LoVo (cell line): ENCODE measurements at places on chromosomes 13 and 19.
A peak's percentile ranks its signal among the peaks of the same experiment; 100 is the strongest.

DNA sequence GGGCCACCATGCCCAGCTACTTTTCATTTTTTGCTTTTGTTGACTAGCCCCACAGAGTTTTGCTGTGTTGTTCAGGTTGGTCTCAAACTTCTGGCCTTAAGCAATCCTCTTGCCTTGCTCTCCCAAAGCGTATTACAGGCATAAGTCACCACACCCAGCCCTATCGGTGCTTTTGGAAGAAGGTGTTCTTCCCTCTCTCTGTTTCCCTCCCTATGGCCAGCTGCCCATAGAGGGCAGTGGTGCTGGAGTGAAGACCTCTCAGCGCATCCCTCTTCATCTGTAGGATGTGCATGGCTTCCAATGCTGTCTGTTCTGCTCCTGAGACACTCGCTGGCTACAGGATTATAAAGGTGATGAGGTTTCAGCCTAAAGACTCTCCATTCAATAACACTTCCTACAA lies 1.3 kb upstream of the CD22 start:
- DNase-seq, result no peak

DNA sequence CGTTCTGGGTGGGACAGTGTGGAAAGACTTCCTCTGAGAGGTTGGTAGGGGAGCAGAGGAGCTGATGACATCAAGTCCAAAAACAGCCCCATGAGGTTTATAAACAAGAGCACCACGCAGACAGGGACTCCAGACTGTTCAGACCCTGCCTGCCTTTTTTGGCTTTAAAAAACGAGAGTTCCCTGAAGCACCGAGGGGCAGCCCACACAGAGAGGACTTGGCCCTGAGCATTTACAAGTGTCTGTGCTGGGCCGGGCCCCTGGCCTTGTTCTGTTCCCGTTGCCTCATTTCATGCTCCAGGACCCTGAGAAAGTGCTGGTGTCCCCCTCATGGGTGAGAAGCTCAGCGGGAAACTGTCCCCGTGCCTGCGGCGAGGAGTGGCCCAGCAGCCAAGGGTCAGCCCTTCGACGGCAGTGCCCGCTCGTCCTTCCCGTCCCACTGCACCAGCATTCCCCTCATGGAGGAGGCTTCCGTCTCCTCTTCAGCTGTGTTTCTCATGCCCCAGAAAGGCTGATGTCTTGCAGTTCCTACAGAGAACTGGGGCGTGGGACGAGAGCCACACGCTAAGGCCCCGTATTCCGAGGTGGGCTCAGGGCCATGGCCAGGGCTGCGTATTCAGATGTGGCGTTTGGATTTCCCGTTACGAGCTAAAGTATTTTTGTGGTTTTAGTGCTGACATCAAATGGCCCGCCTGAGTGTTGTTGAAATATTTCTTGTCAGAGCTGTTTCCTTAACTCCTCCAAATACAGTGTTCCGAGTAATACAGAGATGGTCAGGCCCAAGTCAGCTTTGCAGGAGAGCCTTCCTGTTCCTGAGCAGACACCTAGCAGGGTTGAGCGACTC lies 93.5 kb downstream of the ATP11A start:
- no peak for DNase-seq

DNA sequence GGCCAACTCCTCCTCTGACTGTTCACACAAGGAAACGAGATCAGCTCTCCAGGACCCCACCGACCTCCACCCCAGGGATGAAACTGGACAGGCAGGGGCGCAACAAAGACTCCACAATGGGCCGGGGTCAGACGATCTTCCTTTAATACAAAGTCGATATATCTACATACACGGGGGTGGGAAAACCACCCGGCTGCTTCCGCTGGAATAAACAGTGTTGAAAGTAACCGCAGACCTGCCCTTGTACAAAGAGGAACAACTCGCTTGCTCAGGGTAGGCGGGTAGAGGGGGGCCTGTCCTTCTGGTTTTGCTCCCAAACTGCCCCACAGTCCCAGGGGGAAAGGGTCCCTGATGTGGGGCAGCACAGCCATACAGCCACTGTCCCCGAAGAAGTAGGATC lies 135.2 kb downstream of the PTPRS start:
- no peak for DNase-seq

- DNase-seq, result no peak
Observed at GRCh38 chr19:46574533-46574932, 26.6 kb upstream of the CALM3 start.

- no peak for DNase-seq
Observed at GRCh38 chr13:44927968-44928367, 61.3 kb downstream of the NUFIP1 start.

GRCh38 chr13:32736648-32737047 lies 150.4 kb downstream of the PDS5B start:
- DNase-seq, result no peak

GRCh38 chr13:39682788-39683187 lies 27.3 kb downstream of the COG6 start:
- no peak for DNase-seq

DNA sequence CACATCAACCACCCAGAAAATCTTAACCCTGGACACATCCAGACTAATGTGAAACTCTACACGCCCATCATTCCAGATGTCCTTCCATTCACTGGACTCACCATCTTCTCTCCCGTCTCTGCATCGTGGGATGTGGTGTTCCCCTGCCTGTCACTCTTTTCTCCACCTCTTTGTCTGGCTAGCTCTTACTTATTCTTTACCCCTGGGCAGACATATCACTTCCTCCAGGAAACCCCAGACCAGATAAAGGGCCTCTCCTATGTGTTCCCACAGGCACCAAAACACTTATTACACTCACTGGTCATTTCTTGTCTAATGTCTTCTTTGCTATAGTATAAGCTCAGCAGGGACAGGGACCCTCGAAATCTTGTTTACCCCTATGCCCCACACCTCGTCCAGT lies 109.3 kb upstream of the IPO5 start:
- DNase-seq, result no peak

DNA sequence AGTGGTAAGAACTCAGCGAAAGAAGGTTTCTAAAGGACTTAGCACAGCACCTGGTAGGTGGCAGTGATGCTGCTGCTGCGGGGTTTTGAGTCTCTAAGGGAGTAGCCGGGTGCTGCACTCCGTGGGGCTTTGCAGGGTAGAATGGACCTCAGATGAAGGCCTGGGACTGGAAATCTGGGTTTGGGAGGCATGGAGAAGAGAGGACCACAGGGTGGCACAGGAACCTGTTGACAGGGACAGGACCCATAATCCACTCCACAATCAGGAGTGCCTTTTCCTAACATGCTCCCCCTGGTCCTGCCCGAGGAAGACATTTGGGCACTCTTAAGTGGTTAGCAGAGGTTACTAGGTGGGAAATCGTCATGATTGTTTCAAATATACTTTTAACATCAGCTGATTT lies 29.8 kb downstream of the TDRD12 start:
- no peak for DNase-seq

DNA sequence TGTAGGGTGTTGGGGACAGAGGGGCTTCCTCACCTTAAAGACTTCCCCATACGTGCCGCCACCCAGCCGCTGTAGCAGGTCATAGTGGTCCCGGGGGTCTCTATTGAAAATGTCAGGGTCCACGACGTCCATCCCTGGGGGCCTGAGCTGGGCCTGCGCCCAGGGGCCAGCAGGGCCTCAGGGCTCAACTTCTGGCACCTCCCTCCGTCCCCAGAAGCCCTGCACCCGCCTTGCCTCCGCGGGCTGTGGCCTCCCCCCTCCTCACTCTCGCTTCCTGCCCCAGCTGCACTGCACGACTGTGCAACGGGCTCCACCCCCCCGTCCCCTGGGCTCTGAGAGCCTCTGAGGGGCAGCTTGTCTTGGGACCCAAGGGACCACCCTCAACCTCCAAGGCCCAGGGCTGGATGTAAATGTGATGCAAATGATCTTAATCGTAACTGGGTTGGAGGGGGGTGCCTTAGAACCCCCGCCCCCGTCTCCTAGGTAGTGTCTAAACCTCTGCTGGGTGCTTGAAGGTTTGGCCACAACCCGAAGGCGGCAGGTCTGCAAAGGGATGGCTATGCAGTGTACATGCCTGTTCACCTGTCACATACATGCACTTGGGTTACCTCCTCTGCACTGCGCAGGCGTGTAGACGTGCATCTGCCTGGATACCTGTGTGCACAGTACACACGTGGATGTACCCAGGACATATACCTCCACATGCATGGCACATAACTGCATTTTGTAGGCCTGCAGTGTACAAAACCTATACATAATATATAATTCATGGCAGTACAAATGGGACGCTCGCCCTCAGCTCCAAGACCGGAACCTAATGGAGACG lies at the start of gene MAP4K1:
Gene MAP4K1, minus strand, starts transcription at position 190 of the 826 bp plus-strand sequence. Its CDS starts 58 bp downstream, at position 132.
- no peak for DNase-seq

DNA sequence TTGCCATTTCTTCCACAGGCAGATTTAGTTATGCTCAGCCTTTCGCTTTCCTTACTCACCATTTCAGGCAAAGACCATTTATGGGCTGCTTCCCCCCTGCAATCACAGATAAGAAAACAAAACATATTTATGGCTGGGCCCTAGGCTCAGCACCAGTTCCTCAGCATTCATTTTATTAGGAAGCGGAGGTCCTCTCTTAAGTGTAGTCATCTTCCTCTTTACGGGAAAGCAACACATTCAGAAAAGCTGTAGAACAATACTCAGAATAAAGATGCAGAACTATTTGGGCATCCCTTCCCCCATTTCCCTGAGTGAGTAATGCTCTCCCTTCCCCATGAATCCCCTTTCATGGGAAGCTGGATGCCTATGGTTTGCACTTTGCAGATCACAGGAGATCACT lies 27.9 kb downstream of the FLT1 start:
- DNase-seq, result peak; percentile 11

- no peak for DNase-seq
Observed at GRCh38 chr19:30109565-30109964, 167.5 kb downstream of the URI1 start.

DNA sequence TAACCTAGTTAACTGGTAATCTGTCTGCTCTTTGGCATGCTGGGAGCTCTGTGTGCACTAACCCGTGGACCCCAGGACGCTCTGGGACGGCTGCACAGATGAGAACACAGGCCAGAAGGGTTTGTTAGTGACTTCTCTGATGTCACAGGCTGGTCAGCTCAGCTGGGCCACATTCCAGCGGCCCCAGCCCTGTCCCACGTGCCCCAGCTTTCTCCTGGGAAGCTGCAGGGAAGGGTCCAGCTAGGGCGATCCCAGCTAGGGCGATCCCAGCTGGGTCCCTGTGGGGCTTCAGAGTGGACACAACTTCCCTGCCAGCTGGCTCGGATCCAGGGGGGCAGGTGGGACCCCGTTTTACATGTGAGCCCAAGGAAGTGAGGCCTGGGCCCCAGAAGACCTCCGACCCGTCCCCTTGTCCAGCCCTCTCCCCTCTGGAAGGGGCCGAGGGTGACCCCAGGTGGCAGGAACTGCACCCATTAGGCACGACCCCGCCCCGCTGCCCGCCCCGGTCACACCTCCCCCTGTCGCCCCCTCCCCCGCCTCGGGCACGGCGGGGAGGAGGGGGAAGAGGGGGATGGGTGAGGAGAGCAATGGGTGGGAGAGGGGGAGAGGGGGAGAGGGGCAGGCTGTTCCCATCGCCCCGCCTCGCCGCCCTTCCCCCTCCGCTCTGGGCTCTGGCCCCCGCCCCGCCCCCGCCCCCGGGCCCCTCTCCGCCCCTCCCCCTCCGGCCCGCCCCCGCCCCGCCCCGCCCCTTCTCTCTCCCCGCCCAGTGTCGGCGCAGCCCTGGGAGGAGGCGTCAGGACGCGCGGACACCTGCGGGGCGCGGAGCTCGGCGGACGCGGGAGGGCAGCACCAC lies 75.2 kb upstream of the MCF2L start:
- peak; percentile 61 for DNase-seq

DNA sequence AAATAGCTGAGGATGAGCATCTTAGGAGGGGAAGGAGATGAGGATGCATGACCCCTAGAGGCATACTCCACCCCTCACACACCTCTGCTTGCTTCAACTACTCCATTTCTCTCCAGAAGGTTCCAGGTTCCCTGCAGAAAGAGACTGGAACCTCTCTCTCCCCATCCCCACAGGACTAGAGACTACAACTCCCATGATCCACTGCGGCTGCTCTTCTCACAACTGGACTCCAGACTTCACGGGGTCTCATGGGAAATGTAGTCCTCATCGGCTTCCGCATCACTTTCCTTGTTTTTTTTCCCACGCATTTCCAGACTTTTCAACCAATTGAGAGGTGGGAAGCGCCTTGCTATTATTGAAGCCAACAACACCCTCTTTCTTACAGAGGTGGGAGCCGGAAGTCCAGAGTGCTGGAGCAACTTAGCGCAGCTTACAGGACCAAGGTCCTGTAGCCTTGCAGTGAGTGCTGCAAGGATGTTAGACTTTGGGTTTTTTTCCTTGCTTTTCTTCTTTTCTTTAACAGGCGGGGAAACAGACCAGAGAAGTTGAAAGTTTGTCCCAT lies 13.9 kb upstream of the CACNG6 start:
- peak; percentile 61 for DNase-seq

GRCh38 chr13:30481241-30481760 lies 15.6 kb upstream of the HMGB1 start:
- no peak for DNase-seq

GRCh38 chr13:48580185-48580803 lies 47.4 kb upstream of the RCBTB2 start:
- peak; percentile 57 for DNase-seq

DNA sequence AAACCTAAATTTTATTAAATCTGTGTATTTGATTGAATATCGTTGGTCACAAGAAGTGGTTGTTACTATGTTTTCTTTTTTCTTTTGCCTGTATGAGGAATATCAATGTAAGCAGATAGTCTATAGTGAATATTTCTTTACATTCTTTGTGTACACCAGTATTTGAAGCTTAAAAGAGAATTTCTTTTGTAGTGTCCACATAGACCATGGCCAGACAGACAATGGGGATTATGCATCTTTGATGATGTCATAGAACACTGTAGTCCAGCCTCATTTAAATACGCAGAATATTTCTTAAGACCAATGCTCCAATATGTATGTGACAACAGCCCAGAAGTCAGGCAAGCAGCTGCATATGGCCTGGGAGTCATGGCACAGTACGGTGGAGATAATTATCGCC lies 64.8 kb downstream of the IPO5 start:
- no peak for DNase-seq

DNA sequence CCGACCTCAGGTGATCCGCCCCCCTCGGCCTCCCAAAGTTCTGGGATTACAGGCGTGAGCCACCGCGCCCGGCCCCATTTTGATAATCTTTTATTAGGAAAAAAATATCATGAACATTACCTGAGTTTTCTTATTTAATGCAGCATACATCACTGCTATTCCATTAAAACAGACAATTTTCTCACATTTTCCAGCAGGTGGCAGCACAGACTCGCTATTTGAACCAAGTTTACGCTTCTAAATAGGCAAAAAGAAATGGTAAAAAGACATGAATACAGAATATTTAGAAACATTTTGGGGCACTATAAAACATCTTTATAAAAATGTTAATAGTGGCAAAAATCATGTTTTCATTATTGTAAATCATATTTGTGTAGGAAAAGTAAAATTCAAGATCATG lies 903.1 kb downstream of the SLITRK6 start:
- DNase-seq, result peak; percentile 29

GRCh38 chr19:30566681-30567420 lies 194.7 kb downstream of the ZNF536 start:
- no peak for DNase-seq

GRCh38 chr13:74644229-74644628 lies 510.0 kb upstream of the KLF12 start:
- DNase-seq, result no peak
